ENCODE measurements at places on chromosomes 2 and 18.
A peak's percentile ranks its signal among the peaks of the same experiment; 100 is the strongest.

DNA sequence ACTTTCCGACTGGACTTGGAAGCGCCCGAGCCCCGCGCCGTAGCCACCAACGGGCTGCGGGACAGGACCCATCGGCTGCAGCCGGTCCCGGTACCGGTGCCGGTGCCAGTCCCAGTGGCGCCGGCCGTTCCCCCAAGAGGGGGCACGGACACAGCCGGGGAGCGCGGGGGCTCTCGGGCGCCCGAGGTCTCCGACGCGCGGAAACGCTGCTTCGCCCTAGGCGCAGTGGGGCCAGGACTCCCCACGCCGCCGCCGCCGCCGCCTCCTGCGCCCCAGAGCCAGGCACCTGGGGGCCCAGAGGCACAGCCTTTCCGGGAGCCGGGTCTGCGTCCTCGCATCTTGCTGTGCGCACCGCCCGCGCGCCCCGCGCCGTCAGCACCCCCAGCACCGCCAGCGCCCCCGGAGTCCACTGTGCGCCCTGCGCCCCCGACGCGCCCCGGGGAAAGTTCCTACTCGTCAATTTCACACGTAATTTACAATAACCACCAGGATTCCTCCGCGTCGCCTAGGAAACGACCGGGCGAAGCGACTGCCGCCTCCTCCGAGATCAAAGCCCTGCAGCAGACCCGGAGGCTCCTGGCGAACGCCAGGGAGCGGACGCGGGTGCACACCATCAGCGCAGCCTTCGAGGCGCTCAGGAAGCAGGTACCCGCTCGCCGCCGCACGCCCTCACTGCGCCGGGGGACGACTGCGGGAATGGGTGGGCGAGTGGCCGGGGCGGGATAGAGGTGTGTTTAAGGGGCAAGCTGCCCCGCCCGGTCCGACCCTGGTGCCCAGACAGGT, 713 bp downstream of the ATOH8 start:
- DNase-seq: no peak

GRCh38 chr2:25566694-25567093, 106.7 kb downstream of the DTNB start:
- no peak for DNase-seq

DNA sequence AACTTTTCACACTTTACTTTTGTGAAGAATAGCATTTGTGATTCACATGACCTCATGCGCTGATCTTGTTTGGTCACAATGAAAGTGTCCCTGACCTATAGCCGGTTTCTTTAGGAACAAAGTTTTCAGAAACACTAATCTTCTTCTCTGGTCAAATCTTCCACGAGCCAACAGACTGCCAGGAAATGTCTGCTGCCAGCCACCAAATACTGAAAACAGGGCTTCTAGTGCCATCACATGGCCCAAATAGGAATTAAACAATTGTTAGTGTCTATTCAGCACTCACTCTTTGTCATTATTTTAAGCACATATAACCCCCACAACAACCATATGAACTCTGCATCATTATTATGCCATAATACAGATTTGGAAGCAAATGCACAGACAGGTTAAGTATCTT, 286.5 kb upstream of the SYT4 start:
- peak; percentile 16 for DNase-seq

DNA sequence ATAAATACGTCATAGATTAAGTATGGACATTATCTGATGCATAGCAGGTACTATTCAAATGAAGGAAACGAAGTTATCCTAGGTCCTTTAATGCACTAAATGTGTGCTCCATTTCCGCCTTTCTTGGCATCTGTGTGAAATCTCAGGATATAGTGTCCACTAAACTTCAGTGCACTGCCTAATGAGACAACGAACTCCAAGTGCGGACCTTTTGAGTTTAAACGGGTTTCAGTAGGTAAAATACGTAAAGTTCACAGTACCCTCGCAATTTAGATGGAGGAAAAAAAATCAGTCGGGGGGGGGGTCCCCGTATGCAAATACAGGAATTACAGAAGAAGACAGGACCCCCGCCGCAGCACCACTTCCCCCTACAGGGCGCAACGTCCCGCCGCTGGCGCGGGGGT, 729 bp upstream of the REL start:
- DNase-seq: no peak

DNA sequence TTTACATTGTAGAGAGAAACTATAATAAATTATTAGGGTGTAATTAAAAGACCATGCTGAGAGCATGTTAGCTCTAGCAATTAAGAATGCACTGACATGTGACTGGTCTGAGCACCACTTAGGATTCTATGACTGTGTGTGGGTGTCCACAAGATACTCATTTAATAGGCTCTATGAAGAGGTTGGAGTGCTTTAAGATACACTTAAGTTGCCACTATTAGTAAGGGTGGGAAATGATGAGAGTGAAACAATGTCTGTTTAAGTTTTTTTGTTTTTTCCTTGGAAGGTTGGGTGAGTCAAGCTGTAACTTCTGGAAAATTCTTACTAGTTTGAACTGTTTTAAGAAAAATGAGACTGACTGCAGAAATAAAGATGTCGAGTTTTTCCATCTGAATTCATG, 1.8 kb upstream of the FAP start:
- DNase-seq: no peak

All from epithelial cell of proximal tubule (primary cell).